ENCODE measurements at places on chromosomes 2 and 18. TPM values are rescaled to one million over a fixed set of nuclear protein-coding genes. Genes with fewer than 3 reads are reported as not detected.

FOXI3 gene
- not detected for total RNA-seq

NOL4 gene
- 0.55 TPM for total RNA-seq

ECEL1 gene
- total RNA-seq: not detected

EVX2 gene
- not detected for total RNA-seq

NAT8 gene
- total RNA-seq: not detected

GRCh38 chr18:63982361-63982760 is 12.5 kb downstream of the SERPINB8 start:
- DNase-seq: no peak

- DNase-seq: no peak
Measured at GRCh38 chr2:179460181-179460929, 195.7 kb upstream of the SESTD1 start.

DNA sequence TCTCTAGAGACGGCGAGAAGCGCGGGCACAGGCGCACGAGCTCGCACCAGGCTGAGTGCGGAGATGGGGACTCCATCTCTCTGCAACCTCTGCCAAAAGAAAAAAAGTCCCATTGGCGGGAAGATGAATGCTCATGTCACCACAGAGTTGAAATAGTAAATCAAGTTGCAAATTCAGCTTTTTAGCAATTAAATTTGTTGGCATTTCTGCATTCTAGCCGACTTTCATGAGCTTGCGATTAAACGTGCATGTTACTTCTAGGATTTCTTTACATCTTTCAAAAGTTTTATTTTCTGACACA is 588 bp downstream of the CHAC2 start:
- no peak for DNase-seq

DNA sequence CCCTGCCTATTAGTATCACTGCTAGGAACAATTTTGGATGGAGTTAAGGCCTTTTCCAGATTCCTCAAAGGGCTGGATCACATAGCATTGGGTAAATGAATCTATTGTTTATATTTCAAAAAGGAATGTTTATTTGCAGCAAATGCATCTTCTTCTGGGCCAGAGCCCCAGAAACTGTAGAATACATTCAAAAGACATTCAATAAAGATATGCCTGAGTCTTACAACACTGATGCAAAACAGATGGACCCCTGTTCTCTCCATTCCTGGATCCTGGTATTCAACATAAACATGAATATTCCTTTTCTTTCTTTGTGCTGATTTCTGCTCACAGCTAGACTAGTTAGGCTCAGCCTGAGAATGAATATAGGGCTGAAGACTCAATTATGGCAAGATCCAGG is 227.2 kb upstream of the KLHL29 start:
- DNase-seq: no peak

- DNase-seq: no peak
Measured at GRCh38 chr2:239727182-239727775, 297.9 kb downstream of the NDUFA10 start.
